Activated CD4-positive, CD25-positive, alpha-beta regulatory T cell treated with anti-CD3 and anti-CD28 coated beads, Interleukin-2, amount 50 U/mL, for 24 hours (primary cell): ENCODE measurements at places on chromosomes 2 and 18.

- no peak for ATAC-seq
Observed at GRCh38 chr2:227772197-227772661, 26.5 kb downstream of the SCYGR8 start.

- ATAC-seq, result no peak
Observed at GRCh38 chr2:50858156-50858555, 173.8 kb downstream of the NRXN1 start.

- ATAC-seq, result no peak
Observed at GRCh38 chr18:63817441-63818051, 42.3 kb downstream of the SERPINB7 start.

GRCh38 chr2:55934337-55934736, 10.8 kb upstream of the EFEMP1 start:
- no peak for ATAC-seq

DNA sequence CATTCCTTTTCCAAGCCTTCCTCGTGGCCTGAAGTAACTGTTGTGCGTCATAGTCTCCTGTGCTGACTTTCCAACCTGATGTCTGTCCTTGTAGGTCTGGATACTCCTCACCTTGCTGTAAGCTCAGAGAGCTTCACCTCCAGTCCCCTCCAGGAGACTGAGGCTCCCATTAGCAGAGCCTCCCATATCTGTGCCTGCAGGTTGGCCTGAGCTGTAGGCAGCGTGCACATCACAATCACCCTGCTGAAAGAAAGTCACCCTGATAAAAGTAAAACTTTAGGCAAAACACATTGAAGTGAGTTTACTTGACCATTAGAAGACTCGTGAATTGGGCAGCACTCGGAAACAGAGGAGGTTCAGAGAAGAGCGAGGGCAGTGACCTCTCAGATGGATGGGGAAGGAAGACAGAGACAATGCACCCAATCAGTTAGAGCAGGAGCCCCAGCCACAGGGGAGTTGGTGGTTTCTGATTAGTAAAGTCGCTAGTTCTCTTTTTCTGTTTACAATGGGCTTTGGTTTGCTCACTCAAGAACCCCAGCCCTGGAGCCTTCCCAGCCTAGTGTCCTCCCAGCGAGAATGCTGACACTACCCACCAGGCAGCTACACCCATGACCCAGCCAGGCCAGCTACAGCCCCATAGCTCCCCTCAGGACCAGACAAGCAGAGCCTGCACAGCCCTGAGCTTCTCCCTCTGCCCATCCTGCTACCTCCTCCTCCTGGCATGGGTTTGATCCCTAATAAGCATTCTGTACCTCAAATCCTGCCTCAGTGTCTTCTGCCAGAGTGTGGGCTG, 12.1 kb upstream of the TPO start:
- ATAC-seq, result no peak

- ATAC-seq, result no peak
Observed at GRCh38 chr2:64329848-64330247, 124.1 kb upstream of the LGALSL start.

DNA sequence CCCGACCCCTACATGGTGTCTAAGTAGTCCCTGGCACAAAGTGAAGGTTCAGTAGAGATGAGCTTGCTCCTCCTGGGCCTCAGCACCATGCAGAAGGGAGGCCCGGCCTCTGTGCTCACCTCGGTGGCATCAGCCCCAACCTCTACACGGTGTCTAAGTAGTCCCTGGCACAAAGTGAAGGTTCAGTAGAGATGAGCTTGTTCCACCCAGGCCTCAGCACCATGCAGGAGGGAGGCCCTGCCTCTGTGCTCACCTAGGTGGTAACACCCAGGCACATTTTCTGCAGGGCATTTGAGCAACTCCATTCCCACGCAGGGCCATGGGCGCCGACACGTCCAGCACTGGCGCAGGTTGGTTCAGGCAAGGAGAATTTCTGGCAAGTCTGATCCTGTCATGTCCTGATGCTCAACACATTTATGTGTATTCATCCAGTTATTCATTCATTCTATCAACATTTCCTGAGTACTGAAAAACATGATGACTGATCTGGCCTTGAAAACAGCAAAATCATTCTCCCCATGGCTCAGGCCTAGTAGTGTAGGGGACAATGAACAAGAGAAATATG, 408.2 kb upstream of the MYT1L start:
- no peak for ATAC-seq

DNA sequence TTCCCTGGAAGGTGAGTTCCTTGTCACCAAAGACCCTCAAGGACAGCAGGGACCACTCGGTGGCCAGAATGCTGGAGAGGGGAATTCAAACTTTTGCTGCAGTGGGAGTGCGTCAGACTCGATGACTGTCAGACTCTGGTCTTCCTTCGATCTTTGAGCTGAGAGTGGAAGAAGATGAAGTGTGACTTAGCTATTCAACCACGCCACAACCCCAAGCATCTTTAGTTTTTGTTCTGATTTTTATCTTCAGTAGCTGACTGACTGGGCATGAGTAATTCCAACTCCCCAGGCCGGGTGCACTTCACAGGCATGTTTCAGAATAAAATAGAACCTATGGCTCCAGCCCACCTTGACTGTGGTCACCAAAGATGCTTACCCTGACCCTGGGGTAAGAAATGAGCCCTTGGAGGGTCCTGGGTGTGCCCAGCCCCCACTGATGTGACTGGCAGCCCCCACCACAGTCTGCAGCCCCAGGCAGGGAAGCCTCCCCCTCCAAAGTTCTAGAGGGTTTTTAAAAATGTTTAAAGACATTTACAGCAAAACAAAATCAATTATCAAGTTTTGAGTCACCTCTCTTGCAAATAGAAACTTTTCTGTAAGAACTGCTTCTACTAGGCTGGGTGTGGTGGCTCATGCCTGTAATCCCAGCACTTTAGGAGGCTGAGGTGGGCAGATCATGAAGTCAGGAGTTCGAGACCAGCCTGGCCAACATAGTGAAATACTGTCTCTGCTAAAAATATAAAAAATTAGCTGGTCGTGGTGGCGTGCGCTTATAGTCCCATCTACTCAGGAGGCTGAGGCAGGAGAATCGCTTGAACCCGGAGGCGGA, 24.9 kb upstream of the YWHAQ start:
- ATAC-seq, result peak; percentile 87

GRCh38 chr18:72986103-72986502, 118.3 kb upstream of the NETO1 start:
- ATAC-seq, result no peak

DNA sequence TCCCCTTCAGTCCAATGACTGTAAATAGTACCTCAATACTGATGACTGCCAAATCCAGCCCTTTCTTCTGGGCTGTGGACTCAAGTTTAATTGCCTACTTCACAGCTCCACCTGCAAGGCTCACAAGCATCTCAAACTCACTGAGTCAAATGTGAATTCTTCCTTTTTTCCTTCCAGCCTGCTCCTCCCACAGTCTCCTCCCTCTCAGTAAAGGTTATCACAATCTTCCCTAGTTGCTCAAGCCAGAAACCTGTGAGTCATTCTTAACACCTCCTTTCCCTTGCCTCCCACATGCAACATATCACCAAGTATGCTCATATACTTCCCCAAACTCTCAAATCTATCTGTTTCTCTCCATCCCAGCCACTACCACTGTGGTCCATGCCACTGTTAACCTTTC, 3.7 kb upstream of the MFSD6 start:
- peak; percentile 3 for ATAC-seq
